ENCODE measurements at places on chromosomes 6 and 20.

DNA sequence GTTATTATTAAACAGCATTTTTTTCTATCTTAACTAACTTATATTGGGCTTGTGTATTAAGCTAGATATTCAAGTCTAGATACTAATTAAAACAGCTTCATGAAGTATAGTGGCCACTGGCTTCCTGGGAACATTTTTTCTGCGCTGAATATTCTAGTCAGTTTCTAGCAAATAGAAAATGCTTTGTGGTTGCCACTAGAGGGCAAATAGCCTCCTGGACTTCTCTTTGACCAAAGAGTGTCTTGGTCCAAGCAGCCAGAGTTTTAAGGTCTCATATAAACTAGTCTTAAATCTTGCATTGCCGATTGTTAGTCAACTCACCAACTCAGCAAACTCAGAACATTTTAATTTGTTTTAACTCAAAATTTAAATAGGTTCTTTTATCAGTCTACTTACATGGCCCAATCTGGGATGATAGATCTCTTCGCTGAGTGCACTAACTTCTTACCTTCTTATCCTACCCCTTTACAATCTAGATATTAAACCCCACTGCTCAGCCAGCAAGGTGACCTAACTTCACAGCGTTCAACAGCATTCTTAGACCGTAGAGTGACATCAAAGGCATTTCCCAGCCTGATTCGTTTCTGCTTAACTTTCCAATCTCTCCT lies 24.6 kb upstream of the ID4 start:
- DNase-seq = no peak

DNA sequence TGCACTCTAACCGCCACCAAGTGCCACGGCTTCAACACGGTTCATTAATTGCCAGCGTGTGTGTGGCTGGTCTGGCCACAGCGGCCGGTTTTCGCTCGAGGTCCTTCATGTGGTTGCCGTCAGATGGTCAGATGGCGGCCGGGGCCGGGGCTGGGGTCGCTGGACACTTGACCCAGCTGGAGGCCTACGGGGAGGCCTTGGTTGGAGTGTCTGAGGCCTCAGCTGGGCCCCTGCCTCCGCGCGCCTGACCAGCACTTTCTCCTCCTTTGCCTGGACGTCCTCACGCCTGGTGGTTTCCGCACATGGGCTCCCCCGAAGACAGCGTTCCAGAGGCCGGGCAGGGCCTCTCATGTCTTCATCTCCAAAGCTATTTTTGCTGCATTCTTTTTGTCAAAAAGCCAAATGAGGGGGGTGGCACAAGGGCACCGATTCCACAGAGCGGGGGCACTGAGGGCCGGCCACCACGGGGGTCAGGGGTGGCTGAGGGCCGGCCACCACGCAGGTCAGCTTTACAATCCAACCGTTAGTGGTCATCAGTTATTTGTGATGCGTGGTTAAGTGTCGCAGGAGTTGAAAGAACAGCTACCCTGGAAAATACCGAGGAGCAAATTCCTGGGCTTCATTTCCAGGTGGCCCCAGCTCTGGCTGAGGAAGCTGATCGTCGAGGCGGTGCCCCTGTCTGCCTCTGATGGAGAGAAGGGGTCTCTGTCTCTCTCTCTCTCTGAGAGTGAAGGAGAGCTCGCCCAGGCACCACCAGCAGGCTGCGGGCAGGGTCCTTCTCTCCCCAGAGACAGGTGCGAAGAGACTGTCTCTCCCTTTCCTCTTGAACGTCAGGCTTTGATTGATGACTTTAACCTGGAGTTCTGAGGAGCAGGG lies 50.5 kb upstream of the FRMD1 start:
- DNase-seq = no peak

- DNase-seq = no peak
Observed at GRCh38 chr20:60459212-60459611, 501.0 kb downstream of the CDH26 start.

- no peak for DNase-seq
Observed at GRCh38 chr6:40780637-40781036, 193.5 kb upstream of the LRFN2 start.

- DNase-seq = no peak
Observed at GRCh38 chr6:66499851-66500250, 792.8 kb upstream of the EYS start.

GRCh38 chr6:25278261-25278913 lies 787 bp upstream of the CARMIL1 start:
- no peak for DNase-seq

DNA sequence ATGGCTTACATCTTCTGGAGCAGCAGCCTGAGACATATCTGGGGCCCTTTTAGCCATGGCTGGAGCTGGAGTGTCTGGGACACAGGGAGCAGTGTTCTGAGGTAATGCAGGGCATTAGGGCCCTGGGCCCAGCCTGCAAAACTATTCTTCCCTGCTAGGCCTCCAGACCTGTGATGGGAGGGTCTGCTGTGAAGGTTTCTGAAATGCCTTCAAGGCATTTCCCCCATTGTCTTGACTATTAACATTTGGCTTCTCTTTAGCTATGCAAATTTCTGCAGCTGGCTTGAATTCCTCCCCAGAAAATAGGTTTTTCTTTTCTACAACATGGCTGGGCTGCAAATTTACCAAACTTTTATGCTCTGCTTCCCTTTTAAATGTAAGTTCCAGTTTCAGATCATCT lies 61.5 kb downstream of the EDN1 start:
- no peak for DNase-seq

DNA sequence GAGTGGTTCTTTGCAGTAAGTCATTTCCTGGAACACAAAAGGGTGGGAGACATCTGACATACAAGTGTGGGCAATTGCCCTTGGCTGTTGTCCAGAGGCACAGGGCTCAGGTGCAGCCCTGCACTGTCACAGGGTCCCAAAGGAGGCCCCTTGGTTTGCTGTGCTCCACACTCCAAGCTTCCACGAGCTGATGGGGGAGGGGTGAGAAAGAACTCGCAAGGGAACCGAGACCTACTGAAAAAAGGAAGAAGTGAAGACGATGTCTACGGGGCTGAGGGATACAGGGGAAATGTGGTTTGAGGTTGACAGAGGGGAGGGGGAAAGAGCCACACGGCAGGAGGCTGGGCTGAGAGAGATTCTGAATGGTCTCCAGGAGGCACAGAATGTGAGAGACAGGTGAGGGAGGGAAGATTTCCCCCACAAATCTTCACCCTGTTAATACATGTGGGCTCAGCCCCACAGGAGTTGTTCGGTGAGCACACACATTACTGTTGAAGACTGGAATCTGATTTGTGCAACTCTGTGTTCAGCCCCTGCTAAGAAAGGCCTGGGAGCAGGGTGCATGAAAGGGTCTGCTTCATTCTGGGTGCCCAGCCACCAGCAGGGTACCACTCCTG lies 123.4 kb downstream of the LY86 start:
- DNase-seq = no peak

DNA sequence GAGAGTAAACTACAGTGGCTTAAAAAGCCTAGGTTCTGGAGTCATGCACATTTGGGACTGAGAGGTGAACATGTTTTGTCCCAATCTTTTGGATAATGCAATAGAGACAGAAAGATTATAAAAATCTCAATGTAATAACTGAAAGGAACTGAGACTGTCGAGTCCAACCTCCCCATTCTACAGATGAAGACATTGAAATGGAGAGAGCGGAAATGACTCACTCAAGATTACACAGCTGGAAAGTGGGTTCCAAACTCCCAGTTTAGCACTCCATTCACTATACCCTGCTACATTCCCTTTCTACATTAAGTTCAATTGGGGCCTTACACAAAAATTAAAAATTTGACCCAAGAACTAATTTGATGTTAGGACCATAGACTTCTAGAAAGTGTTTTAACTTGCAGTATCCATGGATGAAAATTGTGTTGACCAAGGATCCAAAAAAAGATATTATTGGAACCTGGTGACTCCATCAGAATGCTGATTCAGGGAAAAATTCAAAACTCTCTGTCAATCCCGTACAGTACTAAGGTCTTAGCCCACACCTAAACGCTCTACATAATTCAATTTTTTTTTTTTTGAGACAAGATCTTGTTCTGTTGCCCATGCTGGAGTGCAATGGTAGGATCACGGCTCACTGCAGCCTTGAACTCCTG lies 1.5 kb upstream of the ILRUN start:
- no peak for DNase-seq

GRCh38 chr6:139695361-139695760 lies 320.9 kb upstream of the CITED2 start:
- DNase-seq = no peak

DNA sequence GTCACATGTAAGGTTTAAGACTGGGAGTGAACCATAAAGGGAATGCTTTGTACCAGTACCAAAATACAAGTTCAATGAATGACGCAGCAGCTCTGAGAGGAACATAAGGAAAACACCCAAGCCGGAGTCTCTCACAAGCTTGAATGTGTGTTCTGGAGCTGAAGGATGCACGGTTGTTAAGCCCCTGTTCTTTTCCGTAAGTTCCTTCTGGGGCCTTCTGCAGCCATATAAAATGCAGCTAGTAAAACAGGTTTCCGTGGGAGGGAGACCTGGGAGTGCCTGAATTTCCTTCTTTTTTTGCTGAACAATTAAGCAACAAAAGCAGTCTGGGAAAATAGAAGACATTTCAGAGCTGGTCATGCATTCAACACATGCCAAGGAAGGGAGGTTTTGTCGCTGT lies 73.2 kb upstream of the JAG1 start:
- DNase-seq = no peak

DNA sequence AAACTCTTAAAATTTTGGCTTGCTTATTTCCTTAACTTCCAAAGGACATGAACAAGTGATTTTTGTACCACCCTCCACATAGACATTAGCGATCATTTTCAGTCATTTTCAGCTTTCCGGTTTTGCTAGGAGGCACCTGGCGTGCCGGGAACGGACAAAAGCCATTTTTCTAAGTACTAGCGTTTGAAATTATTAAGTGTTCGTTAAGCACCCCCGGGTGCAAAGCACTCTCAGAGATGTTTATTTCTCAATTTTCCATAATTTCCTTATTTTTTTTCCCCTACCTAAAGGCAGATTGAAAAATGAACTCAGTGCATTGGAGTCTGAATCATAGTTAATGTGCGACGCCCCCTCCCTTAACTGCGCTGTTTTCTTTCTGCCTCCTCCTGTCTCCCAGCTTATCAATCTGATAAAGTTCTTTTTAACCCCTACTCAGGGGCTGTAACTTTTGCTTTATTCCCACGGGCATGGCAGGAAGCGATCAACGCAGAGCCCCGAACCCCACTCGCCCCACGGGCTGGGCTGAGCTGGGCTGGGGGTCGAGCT lies 58.2 kb downstream of the ZNF831 start:
- no peak for DNase-seq

- no peak for DNase-seq
Observed at GRCh38 chr20:38001173-38001875, 31.9 kb downstream of the TTI1 start.

GRCh38 chr6:84425971-84426705 lies 198.7 kb upstream of the CEP162 start:
- DNase-seq = no peak

DNA sequence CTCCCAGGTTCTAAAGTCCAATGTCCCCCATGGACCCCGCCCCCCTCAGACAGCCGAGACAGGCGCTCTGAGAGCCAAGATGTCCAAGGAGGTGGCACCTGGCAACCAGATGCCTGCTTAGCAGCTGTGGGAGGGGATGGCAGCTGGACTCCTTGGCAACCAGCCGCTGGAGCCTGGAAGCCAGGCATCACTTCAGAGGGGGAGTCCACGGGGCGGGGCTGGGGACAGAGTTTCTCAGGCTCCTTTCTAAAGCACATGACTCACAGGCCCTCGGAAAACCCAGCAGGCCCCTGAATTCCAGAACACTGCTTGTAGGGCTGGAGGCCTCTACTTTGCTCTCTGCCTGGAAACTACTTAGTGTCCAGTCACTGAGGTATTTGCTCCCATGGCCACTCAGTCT lies 51.5 kb downstream of the PREX1 start:
- no peak for DNase-seq

Measured in T-helper 2 cell (primary cell).